ENCODE measurements at places on chromosomes 16 and 17.
A peak's percentile ranks its signal among the peaks of the same experiment; 100 is the strongest.

DNA sequence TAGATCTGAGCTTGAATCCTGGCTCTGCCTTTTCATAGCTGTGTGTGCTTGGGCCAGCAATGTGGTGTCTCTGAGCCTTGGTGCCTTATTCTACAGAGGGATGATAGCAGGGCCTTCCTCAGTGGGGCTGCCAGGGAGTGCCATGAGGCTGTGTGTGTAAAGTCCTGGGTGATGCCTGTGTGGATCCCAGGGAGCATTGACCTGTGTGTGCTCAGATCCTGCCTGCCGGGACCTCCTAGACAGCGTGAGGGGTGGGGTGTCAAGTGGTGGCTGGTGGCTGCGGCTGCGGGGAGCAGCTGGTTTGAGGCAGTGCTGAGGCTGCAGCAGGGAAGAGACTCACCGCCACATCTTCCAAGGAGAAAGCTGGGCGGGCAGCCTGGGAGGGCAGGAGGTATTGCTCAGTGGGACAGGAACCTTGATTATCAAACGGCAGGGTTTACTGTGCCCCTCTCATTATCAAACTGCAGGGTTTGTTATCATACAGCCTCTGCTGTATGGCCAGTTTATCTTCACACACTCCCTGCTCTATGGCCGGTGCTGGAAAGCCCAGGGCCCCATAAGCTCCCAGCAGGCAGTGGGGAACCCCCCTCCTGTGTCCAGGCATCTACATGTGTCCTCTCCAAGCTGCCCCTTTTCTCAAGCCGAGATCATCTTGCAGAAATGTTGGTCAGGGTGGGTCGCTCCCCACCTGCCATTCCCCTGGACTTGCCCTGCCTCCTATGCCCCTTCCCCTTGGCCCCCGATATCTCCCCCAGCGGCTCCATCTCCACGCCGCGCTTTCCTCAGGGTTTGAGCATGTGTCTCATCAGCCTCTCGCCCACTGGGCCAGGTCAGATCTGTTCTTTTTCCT, 3.1 kb upstream of the ADCY7 start:
- DNase-seq, result no peak

- DNase-seq, result no peak
Measured at GRCh38 chr16:49779979-49780378, 75.9 kb downstream of the ZNF423 start.

GRCh38 chr16:61579195-61579594, 457.0 kb downstream of the CDH8 start:
- DNase-seq, result no peak

DNA sequence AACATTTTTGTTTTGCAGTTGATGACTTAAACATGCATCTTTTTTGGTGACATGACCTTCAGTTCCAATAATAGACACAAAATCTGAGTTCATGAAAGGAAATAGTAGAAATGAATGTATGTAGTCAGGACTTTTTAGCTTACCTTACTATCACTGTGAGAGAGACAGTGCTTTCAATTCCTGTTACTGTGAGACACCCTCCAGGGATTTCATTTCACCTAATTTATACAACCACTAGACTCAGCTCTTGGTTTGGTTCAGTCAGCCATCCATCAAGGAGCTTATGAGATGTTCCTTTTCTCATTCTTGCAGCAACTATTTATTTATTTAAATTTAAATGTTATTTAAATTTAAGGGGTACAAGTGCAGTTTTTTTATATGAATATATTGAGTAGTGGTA, 77.9 kb downstream of the MAP2K4 start:
- peak; percentile 1 for DNase-seq

GRCh38 chr17:72512649-72513556, 392.1 kb downstream of the SOX9 start:
- DNase-seq, result no peak

GRCh38 chr17:9571201-9571600, 4.4 kb downstream of the STX8 start:
- DNase-seq, result no peak

DNA sequence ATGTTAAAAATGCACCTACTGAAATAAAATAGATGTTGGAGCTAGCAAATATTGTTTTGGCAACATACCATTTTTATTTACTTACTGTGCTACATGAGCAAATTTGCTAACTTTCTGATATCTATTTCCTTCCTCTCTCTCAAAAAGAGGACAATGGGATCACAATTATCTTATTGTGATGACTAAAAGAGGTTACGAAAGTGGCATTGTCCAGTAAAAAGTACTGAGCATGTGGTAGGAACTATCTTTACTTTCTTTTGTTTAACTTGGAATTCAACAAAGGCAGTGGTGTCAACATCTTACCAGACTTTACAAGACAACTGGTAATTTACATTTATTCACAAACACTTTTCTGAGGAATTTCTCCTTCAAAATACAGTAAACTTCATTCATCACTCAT, 1542.6 kb upstream of the CDH8 start:
- DNase-seq, result no peak

DNA sequence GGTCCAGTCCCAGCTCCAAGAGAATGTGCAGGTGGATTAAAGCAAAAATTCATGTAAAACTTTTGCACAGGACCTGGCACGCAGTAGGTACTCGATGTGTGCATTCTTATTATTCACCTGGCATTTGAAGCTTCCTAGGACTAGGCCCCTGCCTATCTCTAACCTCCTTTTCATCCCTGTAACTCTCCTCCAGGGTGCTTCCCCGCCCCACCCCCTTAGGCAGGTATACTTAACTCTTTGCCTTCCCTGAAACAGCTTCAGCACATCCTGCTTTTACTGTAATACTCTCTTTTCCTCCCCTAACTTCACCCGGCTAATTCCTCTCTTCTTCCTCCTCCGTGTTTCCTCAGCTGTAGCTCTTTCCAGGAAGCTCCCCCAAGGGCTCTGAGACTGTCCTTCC, 54.8 kb downstream of the CDK5R1 start:
- DNase-seq, result no peak

DNA sequence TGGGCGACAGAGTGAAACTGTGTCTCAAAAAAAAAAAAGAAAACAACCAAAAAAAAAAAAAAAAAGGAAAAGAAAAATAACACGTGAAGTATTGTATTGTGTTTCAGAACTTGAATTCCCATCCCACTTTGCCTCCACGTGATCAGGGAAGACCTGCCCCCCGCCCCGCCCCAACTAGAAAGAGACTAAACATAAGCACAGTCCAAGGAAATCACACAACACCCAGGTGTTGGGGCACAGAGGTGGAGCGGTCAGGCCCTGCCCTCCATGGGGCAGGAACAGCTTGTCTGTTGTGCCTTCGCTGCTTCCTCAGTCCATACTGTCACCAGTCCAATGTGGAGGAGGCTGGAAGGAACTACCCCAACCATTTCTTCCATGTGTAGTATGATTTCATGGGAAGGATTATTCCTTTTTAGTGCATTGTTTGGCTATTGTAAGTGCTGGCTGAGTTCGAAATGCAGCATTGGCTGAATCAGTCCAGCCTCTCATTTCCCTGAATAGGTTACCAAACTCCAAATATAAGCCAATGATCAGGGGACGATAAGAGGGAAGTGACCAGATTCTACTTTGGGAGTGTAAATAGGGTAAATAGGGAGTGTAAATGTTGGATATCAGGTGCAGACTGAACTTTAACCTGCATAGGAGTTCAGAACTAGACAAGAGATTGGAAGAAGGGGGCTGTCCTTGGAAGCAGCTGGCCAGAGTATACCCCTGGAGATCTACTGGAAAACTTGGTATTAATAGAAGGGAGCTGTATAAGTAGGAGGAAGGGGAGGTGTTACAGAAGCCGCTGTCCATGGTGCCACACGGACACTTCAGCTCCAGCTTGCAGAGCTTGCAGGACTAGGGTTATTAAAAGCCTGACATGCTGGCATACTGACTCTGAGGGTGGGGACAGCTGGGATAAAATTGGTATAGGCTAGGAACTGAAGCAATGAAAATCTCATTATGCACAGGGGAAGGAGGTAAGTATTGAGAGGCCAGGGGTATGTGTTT, 50.7 kb downstream of the TANGO6 start:
- no peak for DNase-seq

DNA sequence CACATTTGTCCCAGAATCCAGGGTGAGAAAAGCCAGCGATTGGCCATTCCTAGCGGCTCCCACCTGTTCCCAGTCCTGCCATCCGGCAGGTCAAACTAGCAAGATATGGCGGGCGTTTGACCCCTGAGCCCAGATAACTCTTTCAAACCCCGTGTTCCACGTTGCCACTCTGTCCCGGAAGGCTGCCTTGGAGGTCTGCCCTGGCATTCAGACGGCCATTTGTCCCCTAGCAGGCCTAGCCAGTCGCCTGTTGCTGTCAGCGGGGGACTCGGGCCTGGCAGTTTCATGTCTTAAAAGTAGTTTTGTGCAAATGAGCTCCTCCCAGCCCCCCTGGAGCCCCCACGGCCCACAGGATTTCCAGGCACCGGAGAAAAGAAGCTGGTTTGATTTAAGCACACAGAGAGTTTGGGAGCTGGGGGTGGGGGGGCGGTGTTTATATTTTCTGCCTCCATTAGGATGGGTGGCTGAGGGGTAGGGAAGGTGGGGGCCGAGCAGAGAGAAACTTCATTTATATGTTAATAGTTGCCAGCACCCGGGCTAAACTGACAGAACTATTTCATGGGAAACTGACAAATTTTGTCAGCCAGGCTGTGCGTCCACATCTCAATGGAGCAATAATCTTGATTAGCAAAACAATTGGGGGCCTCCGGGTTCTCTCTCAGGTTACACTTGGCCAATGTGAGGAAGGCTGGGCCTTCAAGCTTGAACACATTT, 240.9 kb upstream of the SALL1 start:
- no peak for DNase-seq

DNA sequence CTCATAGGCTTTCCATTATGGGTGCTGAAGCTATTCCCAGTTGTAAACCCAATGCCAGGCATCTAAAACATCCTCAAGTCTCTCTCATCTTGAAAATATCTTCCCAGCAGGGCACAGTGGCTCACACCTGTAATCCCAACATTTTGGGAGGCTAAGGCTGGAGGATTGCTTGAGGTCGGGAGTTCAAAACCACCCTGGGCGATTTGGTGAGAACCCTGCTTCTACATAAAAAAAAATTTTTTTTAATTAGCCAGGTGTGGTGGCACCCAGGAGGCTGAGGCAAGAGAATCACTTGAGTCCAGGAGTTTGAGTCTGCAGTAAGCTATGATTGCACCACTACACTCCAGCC, 13.0 kb upstream of the EEF2K start:
- no peak for DNase-seq

DNA sequence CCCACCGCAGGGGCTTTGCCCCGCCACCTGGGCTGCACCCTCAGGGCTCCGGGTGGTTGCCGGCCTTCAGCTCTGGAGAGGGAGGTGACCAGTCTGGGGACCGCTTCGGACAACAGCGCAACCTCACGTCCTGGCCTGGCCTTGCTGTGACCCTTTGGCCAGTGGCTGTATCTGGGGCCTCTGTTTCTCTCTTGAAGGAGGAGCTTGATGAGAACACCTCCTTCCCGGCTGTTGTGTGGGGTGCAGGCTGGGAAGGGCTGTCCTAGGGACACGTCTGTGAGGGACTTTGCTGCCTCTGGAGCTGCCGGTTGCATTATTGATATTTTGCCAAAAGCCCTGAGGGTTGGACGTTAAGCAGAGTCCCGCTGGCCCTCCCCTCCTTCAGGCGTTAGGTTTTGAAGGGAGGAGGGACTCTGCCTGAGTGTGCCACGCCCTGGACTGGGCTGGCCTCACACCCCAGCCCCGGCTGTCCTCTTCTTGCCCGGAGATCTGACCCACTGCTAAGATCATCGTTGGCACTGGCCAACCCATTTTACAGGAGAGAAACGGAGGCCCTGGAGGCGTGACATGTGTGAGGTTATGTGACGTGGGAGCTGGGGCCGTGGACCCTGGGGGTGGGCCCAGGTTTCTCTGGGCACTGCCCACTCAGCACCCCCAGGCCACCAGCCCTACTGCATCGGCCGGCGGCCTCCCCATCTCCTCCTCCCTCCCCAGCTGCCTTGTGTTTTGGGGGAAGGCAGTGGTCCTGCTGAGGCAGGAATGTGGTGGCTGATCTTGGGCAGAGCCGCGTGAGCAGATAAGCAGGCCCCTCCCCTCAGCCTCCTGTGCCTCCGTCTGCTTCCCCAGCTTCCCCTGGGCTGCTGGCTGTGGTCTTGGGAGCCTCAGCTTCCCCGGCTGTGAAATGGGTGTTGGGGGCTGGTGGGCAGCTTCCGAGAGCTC, 8.5 kb downstream of the ZFPM1 start:
- DNase-seq, result no peak

DNA sequence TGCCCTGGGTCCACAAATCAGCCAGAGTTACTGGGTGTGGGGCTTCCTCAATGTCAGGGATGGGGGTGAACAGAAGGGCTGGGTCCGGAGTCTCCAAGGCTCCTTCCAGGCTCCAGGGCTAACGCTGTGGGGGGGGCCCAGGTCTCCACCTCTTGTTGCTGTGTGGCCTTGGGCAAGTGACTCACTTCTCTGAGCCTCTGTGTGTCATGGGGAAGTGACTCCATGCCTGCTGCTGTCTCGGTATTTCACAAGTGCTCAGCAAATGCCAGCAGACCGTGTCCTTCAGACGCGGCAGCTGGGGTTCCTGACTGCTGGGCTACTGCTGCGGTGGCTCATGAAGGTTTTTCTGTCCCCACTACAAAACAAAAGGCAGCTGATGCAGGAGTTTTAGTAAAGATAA, 26.6 kb downstream of the JPH3 start:
- peak; percentile 86 for DNase-seq

- DNase-seq, result no peak
Measured at GRCh38 chr17:49439305-49439672, 24.6 kb upstream of the PHB1 start.

- DNase-seq, result no peak
Measured at GRCh38 chr17:36931096-36931696, 6.1 kb upstream of the LHX1 start.

- no peak for DNase-seq
Measured at GRCh38 chr16:78289373-78289772, 189.9 kb downstream of the WWOX start.

- DNase-seq, result no peak
Measured at GRCh38 chr16:67245674-67246080, 1.6 kb downstream of the FHOD1 start.

DNA sequence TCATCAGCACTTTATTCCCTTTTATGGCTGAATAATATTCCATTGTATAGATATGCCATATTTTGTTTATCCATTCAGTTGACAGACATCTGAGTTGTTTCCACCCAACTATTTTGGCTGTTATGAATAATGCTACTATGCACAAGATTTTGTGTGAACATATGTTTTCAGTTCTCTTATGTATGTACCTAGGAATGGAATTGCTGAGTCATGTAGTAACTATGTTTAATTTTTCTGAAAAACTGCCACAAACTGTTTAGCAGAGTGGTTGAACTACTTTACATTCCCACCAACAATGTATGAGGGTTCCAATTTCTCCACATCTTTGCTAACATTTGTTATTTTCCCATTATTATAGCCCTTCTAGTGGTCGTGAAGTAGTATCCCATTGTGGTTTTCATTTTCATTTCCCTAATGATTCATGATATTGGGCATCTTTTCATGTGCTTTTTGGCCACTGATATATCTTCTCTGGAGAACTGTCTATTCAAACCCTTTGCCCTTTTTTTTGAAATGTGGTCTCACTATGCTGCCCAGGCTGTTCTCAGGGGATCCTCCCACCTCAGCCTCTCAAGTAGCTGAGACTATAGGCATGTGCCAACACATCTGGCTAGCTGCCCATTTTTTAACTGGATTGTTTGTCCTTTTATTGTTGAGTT, 26.3 kb downstream of the SMURF2 start:
- no peak for DNase-seq

- DNase-seq, result peak; percentile 74
Measured at GRCh38 chr17:27760069-27760885, 40.1 kb downstream of the NOS2 start.

Data from NAMALWA (cell line).